ENCODE measurements at places on chromosomes 12 and 14.

DNA sequence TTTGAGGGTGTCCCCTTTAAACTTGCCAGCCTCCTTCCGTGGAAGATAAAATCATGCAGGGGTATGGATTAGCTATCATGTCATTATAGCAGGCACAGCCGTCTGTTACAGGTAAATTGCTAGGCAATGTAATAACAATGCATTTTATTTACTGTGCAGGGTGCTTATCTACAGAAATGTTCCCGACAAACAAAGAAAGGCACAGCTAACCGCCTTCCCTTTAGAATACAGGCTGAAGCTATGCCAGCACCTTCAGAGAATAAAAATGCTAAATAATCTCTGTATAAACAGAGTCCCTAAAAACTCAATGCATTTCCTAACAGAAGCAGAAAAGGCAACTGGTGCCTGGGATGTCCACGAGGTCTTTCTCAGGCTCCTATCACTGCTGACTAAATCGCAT, 239.2 kb downstream of the SPTSSA start:
- DNase-seq: no peak

DNA sequence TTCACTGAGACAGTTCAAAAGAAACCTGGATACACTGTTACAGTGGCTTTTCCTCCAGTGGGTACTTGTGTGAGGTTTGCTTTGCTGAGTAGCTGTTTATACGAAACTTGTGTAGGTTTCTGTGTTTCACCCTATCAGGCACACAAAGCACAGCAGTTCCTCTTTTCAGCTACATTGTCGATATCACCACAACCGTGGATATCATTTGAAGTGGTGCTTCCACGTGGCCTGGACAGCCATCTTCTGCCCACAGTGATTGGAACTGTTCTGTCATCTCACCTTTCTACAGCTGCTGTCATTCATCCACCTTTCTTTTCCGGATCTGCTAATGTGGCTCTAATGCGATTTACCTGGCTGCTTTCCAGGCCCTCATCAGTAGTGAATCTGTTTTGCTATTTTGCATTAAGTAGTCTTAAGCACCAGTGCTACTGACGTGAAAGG, 368.8 kb downstream of the SYT1 start:
- DNase-seq: no peak

- DNase-seq: no peak
Measured at GRCh38 chr12:115147916-115148315, 463.9 kb upstream of the TBX3 start.

- DNase-seq: no peak
Measured at GRCh38 chr12:2409656-2410265, 357.0 kb downstream of the CACNA1C start.

GRCh38 chr12:97745406-97746101, 282.9 kb downstream of the RMST start:
- DNase-seq: no peak

- DNase-seq: peak; percentile 10
Measured at GRCh38 chr12:103586132-103586531, 941 bp upstream of the STAB2 start.

DNA sequence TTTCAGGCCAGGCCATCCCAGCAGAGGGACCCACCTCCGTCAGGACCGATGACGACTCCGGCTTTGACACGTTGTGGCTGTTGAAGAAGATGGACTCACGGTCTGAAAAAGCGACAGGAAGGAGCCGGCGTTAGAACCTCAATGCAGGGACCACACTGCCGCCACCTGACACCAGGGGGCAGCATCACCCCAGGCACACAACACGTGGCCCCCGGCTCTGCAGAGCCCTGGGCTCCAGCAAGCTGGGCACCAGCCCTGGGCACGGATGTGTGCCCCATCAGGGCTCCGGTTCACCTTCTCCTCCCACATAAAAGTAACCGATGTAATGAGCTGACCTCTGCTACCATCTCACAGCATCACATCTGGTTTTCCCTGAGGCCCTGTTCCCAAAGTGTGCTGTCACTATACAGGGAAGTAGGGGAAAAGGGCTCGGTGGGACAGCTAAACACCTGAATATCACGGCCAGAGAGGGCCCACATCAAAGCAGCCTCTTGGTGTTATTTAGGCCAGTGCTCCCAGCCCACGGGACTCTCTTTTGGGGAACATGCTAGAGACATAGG, 29.0 kb downstream of the CHGA start:
- peak; percentile 95 for DNase-seq

- DNase-seq: no peak
Measured at GRCh38 chr14:96064866-96065265, 25.7 kb downstream of the C14orf132 start.

GRCh38 chr14:71549421-71550050, 382.7 kb upstream of the RGS6 start:
- no peak for DNase-seq

GRCh38 chr14:102878174-102878969, 44.1 kb upstream of the AMN start:
- DNase-seq: no peak

- no peak for DNase-seq
Measured at GRCh38 chr14:104443391-104444158, 136.0 kb upstream of the C14orf180 start.

GRCh38 chr12:48875944-48876515, 10.4 kb upstream of the RND1 start:
- DNase-seq: no peak

DNA sequence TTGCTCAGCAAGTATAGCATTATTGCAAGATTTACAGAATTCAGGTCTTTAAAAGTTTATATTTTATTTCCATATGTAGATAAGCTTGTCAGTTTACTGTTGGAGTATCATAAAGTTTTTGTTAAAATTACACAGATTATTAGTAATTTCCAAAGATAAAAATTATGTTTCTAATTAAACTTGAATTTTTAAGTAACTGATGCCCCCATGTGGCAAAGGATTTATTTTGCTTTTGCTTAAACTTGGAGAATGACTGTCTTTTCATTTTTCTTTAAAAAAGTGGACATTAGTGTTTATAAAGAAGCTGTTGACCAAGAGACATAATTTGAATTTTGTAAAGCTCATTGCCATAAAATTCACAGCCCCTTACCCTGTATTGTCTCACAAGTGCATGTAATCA, 45.8 kb downstream of the ETNK1 start:
- no peak for DNase-seq

GRCh38 chr14:20696764-20697163, 8.2 kb downstream of the ANG start:
- DNase-seq: no peak

DNA sequence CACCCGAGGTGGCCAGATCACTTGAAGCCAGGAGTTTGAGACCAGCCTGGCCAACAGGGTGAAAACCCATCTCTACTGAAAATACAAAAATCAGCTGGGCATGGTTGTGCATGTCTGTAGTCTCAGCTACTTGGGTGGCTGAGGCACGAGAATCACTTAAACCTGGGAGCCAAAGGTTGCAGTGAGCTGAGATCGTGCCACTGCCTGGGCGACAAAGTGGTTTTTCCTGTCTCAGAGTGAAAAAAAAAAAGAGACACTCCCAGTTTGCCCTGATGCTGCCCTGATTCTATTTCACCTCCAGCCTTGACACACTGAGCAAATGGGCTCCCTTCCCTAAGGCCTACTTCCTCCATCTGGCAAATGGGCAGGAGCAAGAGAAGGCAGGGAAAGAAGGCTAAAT, 28.5 kb upstream of the PLEK2 start:
- no peak for DNase-seq

Measured in GM03348 (cell line).